A549 (cell line): ENCODE measurements at places on chromosomes 7 and 10. TPM values are rescaled to one million over a fixed set of nuclear protein-coding genes. Genes with fewer than 3 reads are reported as not detected.

DNA sequence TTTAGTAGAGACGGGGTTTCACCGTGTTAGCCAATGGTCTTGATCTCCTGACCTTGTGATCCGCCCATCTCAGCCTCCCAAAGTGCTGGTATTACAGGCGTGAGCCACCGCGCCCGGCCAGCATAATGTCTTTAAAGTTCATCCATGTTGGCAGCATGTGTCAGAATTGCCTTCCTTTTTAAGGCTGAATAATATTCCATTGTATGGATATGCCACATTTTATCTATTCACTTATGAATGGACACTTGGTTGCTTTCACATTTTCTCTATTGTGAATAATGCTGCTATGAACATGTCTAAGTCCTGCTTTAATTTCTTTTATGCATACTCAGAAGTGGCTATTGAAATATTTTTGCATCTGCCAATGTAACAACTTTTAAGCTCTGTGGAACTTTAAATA is 754.0 kb upstream of the GALNT17 start:
- no peak for DNase-seq

- DNase-seq = no peak
These were observed 7.1 kb downstream of the MNX1 start for GRCh38 chr7:157003445-157003755.

DNA sequence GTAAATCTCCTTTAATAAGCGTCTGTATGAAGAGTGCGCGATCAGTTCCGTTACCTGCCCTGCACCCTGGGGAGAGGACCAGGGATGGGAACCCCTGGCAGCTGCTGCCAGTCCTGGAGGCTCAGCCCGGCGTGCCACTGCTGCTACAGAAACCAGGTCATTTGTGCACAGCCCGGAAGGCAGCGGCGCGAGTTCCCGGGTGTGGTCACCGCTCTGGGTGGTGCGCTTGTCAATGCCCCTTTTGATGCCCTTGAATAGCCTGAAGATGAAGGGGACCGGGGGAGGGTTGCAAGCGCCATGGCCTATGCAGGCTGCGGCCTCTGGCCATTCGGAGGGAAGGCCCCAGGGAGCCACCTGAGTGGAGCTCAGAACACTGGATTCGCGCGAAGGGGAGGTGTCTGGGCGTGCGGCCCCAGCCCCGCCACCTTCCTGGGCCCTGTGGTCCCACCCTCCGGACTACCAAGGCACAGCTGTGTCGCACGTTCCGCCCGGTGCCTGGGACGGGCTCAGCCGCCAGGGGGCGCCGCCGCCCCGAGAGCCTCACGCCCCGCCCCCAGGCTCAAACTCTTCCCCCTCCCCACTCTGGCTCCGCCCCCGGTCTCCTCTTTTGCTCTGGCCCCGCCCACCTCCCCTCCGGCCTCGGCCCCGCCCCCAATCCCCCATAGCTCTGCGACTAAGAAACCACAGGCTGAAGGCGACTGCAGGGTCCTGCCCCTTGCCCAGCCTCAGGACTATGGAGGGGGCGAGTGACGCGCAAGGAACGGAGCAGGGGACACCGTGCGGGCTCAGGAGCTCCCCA is 16.5 kb downstream of the AP5Z1 start:
- peak; percentile 64 for DNase-seq

GRCh38 chr7:115654384-115655214 is 376.0 kb downstream of the TFEC start:
- DNase-seq = no peak

GRCh38 chr7:80520199-80520598 is 8.3 kb upstream of the GNAT3 start:
- no peak for DNase-seq

DNA sequence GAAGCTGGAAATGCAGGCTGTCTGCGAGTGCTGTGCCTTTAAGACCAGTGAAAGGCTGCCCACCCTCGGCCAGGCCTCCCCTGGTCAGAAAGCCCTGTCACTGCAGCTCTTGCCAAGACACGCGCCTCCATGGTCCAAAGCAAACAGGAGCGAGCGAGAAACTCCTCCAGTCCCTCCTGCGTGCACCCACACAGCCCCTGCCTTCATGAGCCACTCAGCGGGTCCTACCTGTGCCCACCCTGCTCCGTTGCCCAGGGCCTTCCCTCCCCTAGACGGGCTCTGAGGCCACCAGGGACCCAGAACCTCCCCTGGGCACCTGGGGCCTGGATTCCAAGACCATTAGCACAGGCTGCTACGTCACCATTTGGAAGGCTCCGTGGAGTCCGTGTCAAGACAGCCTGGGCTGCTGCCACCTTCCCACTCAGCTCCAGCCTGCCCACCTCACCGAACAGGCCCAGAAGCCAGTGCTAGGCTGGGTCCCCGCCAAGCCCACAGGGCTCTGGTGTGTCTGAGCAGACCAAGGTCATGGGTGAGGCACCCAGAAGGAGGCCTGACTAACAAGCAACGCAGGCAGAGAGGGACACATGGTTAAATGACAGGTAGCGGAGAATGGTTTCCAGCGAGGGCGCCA is 144.5 kb downstream of the NEURL1 start:
- DNase-seq = no peak

- no peak for DNase-seq
These were observed 85.1 kb downstream of the WASHC2A start for GRCh38 chr10:50152792-50153272.

- no peak for DNase-seq
These were observed 36.6 kb downstream of the PNLIPRP3 start for GRCh38 chr10:116464257-116464656.

- no peak for DNase-seq
These were observed 190.0 kb upstream of the LYZL2 start for GRCh38 chr10:30819341-30820181.

DNA sequence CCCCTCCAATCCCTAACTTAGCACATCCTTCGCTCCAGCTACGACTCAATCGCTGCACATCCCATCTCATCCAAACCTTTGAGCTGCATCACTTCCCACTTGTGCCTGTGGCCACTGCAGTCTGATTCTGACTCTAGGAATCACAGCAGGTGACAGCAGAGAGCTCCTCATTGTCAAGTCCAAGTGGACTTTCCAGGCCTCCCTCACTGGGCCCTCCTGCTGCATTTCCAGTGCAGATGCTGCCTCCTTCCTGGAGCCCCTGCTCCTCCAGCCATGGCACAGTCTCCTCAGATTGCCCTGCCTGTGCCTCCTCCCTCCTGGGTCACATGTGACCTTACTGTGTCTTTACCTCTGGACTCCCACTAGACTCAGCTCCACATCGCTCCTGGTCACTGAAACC is 157.3 kb downstream of the USP6NL start:
- DNase-seq = no peak

DNA sequence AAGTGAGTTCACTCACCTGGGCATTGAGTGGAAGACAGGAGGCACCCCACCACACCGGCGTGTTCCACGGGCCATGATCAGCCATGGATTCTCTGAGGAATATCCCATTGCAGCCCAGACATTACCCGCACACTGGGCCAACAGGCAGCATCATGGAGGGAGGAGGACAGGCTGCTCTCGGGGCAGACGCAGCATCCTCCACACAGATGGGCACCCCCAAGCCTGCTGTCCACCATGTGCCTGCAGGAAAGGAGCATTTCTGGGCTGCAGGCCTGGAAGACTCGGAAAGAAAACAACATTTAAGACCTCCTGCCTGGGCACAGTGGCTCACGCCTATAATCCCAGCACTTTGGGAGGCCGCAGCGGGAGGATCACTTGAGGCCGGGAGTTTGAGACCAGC is 71.0 kb upstream of the SH2B2 start:
- no peak for DNase-seq

DNA sequence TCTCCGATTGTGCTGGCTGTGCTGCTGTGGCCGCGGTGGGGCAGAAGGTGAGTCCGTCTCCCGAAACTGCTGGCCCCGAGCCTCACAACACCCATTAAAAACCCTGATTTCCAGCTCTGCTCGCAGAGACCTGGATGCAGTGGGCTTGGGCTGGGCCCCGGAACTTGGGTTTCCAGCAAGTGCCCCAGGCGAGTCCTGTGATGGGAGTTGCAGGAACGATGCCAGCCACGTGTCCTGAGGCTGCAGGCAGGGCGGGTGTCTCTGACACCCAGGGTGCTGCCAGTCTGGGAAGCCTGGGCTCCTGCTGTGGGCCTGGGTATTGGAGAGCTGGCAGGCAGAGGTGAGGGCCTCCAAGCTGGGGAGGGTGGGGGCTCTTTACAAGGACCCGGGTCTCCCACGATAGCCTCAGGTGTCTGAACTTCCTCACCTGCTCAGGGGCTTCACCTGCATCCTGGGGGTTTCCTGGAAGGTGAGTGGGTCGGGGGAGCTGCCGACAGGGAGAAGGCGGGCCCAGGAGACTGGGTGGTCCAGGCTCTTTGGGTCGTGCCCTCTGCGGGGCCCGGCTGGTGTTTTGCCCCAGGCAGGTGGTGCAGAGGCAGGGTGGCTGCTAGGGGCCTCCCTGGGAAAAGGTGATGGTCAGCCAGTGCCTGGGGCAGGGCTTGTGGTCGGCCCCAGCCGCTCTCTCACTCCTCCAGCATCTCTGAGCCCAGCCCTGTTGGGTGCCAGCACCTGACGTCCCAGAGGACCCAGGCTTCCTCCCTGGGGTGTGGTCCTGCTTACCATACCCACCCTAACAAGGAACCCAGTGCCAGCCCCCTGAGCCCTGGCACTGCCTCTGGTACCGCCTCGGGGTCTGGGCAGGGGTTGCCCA is 180.3 kb downstream of the DNAJB6 start:
- DNase-seq = no peak

GRCh38 chr10:598415-599170 is 90.9 kb downstream of the DIP2C start:
- no peak for DNase-seq

DNA sequence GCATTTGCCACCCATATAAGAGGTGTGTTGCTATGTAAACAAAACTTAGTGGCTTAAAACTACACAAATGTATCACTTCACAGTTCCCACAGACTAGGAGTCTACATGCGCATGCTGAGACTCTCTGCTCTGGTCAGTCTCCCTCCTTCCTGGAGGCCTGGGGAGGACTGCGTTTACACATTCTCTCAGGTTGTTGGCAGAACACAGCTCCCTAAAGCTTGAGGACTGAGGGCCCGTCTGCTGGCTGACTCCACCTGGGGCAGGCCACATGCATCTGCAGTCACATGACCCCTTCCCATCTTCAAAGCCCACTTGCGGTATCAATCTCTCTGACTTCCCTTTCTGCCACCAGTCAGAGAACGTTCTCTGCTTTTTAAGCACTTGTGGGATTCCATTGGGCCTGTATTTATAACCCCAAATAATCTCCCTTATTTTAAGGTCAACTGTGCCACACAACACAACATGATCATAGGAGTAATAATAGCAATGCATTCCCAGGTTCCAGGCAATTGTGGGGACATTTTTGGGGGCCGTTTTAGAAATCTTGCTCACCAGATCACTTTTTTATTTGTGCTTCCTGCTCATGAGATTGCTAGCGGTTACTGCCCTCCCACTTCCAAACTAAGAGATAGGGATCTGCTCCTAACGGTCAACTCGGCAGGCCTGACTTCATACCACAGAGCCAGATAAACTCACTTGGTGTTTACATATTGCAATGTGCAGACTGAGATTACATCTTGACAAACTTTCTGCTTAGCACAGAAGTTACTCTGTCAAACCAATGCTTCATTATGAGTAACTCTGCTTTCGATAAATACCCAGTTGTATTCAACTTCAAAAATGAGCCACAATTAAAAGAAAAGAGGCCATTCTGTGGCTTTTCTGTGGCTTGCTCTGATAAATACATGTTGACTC is 96.3 kb downstream of the ALOX5 start:
- no peak for DNase-seq

GRCh38 chr7:140069298-140069949 is 6.7 kb upstream of the PARP12 start:
- DNase-seq = no peak

DNA sequence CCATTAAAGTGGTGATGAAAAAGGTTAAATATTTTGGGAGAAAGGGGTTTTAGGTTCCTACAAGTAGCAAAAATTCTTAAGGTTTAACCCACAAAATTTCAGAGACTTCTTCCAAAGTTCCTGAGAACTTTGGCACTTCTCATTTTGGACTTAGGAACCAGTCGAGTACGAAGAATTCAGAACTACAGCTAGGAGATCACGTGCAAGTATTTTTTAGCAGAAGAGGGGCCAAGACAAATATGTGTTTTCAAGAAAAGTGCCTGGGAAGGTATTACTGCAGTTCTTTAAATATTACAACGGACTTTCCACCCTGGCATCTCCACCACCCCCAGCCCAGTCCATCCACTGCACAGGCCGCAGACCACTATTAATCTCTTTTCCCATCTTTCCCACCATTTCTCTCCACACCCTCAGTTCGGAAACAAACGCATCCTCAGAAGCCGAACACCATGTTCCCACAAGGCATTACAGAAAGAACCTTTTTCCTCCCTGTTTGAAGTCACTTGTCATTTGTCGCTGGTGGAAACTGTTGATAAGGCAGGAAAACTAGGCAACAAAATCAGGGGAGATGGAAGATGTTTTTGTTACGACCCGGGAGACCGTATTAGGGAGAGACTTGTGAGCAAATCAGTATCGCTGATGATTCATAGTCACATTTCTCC is 7.1 kb downstream of the INHBA start:
- DNase-seq = peak; percentile 12

- DNase-seq = peak; percentile 87
These were observed 8.3 kb downstream of the PI4K2A start for GRCh38 chr10:97648562-97649404.

DNA sequence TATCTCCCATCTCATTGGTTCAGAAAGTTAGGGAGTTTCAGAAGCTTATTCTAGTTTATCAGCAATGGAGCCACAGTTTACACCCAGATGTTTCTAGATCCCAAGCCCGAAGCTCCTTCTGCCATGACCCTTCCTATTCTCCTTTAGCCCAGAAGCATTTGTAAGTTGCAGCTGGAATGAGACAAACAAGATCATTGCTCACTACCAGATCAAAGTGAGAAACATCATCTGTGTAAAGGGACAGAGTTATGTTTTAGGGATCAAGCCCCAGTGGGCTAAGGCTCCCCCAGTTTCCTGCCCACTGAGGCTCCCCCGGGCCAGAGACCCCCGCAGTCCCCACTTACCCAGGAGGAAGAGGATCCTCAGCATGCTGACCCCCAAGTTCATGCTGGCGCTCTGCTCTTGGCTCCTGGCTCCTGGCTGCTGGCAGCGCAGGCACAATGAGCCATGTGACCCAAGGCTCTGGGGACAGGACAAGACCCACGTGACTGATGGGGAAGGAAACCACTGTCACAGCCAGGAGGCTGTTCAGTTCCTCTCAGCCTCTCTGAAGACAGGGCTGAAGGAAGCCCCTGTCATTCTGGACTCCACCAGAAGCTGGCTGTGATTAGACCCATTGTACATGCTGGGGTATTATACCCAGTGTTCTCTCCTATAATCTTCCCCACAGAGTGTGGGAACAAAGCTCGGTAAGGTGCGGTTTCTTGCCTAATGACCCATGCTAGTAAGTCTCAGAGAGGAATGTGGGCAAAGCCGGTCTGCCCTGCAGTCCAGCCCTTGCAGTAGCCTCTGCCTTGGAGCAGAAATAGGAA is at the start of gene TMEM273:
Gene TMEM273, minus strand, starts transcription at position 442 of the 812 bp plus-strand sequence. Its CDS starts 55 bp downstream, at position 387.
- no peak for DNase-seq

CDK14 gene
- 0.07 to 0.23 TPM (median 0.08 TPM) in 3 replicates for polyA plus RNA-seq

VPS37D gene
- 2.2 to 2.9 TPM (median 2.6 TPM) in 3 replicates for polyA plus RNA-seq

PIK3CG gene
- polyA plus RNA-seq = not detected in 3 replicates

GTF2IRD1 gene
- 19.9 to 21.7 TPM (median 21.5 TPM) in 3 replicates for polyA plus RNA-seq

PRLHR gene
- polyA plus RNA-seq = not detected in 3 replicates

NET1 gene
- 36.3 to 43.4 TPM (median 42.9 TPM) in 3 replicates for polyA plus RNA-seq

GIMAP4 gene
- not detected in 3 replicates for polyA plus RNA-seq

FUOM gene
- polyA plus RNA-seq = 6.5 to 8.7 TPM (median 6.8 TPM) in 3 replicates

CRHR2 gene
- polyA plus RNA-seq = not detected in 3 replicates

SFMBT2 gene
- 8.8 to 10.2 TPM (median 9.6 TPM) in 3 replicates for polyA plus RNA-seq

UTF1 gene
- polyA plus RNA-seq = not detected in 3 replicates
